ENCODE measurements at places on chromosomes 1 and 21. TPM values are rescaled to one million over a fixed set of nuclear protein-coding genes. Genes with fewer than 3 reads are reported as not detected.

The HES3 gene
- polyA plus RNA-seq: not detected

The SERTAD4 gene
- not detected for polyA plus RNA-seq

The BEND5 gene
- 38.1 TPM for polyA plus RNA-seq

The ZBTB40 gene
- polyA plus RNA-seq: 3.8 TPM

The GNPAT gene
- polyA plus RNA-seq: 42.0 TPM

- peaks cover 26% of the 10 kb centered on the region for H3K27me3 ChIP-seq
- no peak overlapping the region for H3K27ac ChIP-seq
- no peak for DNase-seq
- H3K36me3 ChIP-seq: no peaks in the 10 kb centered on the region
- H3K4me1 ChIP-seq: no peaks in the 10 kb centered on the region
Measured at GRCh38 chr1:21539933-21540332, 30.7 kb downstream of the ALPL start.

DNA sequence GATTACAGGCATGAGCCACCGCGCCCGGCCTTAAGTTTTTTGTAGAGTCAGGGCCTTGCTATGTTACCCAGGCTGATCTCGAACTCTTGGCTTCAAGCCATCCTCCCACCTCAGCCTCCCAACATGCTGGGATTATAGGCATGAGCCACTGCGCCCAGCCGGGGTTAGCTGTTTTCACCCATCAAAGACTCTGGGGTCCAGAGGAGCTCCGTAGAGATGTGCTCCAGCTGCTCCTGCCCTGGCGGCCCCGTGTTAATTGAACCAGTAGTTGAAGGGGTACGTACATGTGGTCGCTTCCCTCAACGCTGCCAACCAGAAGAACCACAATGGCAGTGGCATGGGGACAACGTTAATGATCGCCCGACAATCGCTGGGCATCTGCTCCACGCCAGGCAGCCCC is 72.0 kb downstream of the NPHP4 start:
- no peak overlapping the region for H3K27ac ChIP-seq
- DNase-seq: no peak
- H3K27me3 ChIP-seq: no peaks in the 10 kb centered on the region
- H3K4me3 ChIP-seq: no peak overlapping the region
- H3K4me1 ChIP-seq: peaks cover 6% of the 10 kb centered on the region
- peaks cover 10% of the 10 kb centered on the region for H3K36me3 ChIP-seq

DNA sequence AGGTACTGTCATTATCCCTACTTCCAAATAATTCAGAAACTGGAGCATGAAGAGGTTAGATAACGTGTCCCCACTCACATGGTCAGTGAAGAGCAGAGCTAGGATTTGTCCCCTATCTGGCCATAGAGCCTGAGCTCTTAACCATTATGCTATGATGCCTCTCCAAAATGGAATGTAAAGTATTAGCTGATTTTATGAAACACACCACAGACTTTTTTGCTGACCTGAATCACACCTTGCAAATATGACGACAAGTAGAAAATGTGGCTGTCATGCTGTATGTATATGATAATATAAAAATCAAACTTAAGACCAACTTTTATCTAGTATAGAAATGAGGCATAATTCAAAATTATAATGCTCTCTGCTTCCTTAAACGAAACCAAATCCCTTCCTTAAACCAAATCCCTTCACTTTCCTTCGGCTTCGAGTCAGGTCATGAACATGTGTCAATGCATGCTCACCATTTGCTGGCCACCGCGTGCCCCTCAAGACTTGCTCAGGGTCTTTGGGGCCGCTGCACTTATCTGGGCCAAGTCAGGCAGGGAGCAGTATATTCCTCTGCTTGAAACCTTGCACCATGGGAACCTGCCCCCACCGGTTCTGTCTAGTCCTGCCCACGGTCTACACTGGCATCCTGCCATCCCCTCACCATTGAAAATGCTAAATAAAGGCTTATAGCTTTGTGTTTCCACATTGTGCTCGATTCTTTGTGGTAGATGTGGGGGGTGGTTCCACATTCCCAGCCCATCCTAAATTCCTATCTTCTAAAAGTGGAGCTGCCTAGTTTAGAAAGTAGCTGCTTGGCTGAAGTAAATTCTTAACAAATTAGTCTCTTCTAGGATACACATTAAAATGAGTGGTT is 1.6 kb upstream of the TMCC2 start:
- no peak for DNase-seq
- no peak overlapping the region for H3K4me3 ChIP-seq
- H3K36me3 ChIP-seq: no peaks in the 10 kb centered on the region
- H3K27me3 ChIP-seq: peaks cover 28% of the 10 kb centered on the region

DNA sequence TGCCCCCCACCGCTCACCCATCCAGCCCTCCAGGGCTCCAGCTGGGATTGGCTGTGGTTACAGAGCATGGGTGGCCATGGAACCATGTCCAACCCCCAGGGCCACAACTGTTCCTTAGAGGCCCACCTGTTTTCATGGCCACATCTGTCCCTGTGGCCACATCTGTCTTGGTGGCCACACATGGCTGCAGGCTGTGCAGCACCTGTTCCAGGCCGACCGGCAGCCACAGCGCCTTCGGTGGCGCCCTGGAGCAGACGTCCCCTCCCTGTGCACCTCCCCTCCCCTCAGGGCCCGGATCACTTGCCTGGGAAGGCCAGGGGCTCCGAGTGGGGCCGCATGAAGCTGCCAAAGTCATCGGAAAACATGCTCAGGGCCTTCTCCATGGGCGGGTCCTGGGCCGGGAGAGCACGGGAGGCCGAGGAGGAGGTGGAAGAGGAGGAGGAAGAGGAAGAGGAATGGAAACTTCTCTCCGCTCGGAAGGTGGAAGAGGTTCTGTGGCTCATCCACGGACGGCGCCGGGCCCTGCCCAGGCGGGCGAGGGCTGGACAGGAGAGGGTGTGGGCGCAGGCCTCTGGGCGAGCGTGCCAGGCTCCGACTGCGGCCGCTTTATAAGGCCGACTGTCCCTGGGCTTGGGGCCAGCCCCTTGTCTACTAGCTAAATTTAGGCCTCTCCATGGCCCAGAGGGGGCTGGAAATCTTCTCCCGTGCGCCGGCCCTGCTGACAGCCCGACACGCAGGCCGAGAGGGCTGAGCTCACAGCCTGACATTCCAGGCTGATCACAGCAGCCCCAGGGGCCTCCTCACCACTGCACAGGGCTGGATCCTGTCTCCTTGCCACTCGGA is at the start of gene HSPB7:
Gene HSPB7 (minus strand): TSS at position 583 of the 843 bp plus-strand sequence. CDS start 80 bp downstream, at position 503.
- H3K4me3 ChIP-seq: no peak within 1 kb of the TSS
- no peak for DNase-seq
- peaks cover 15% of the 10 kb centered on the region for H3K27me3 ChIP-seq
- no peak within 1 kb of the TSS for H3K27ac ChIP-seq
- H3K4me1 ChIP-seq: peaks cover 19% of the 10 kb centered on the region
- no peaks in the 10 kb centered on the region for H3K36me3 ChIP-seq

- H3K4me1 ChIP-seq: peaks cover 16% of the 10 kb centered on the region
- H3K4me3 ChIP-seq: peak overlapping the region; percentile 94
- peak overlapping the region; percentile 91 for H3K27ac ChIP-seq
- H3K27me3 ChIP-seq: peaks cover 18% of the 10 kb centered on the region
- peak; percentile 83 for DNase-seq
Measured at GRCh38 chr1:182616130-182617013, 12.2 kb upstream of the RGS16 start.

DNA sequence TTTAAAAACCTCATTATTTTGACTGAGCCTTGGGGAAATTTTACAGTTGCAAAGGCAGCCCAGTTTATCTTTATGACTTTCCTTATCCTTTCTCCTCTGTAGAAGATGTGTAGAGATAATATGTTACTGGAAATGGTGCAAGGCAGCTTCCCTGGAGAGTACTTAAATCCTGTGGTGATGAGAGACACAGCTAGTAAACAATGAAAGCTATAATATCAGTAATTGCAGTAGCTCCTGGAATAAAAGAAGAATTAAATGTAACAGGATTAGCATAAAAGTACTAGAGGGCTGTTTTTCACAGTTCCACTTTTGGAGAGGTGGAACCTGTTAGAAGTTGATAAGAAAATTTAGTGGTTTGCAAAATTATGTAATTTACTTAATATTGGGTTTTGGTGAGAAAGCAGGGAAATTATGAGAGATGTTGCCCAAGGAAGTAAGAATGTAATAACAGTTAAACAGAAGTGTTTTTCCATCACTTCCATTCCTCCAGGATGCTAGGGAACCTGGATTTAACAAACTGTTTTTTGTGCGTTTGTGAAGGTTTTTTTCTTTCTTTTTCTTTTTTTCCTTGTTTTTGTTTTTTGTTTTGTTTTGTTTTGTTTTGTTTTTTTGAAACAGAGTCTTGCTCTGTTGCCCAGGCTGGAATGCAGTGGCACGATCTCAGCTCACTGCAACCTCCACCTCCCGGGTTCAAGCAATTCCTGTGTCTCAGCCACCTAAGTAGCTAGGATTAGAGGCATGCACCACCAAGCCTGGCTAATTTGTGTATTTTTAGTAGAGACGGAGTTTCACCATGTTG is 15.7 kb upstream of the EDEM3 start:
- no peak overlapping the region for H3K4me3 ChIP-seq
- no peak overlapping the region for H3K27ac ChIP-seq
- H3K36me3 ChIP-seq: no peaks in the 10 kb centered on the region
- no peaks in the 10 kb centered on the region for H3K4me1 ChIP-seq
- DNase-seq: no peak

DNA sequence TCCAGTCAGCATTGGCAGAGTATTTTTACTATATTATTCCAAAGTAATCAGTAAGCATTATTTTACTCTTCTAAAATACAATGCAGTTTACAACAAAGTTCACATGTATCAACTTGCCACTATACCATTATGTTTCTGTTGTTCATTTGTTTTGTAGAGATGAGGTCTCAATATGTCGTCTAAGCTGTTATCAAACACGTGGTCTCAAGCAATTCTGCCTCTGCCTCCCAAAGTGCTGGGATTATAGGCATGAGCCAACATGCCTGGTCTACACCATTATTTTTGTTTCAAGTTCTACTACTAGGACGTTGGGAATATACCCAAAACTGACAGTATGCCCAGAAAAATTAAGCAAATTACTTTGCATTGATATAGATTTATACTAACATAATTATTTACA is 19.8 kb downstream of the FAF1 start:
- DNase-seq: no peak
- H3K36me3 ChIP-seq: no peaks in the 10 kb centered on the region
- H3K4me1 ChIP-seq: peaks cover 20% of the 10 kb centered on the region
- no peaks in the 10 kb centered on the region for H3K27me3 ChIP-seq
- no peak overlapping the region for H3K27ac ChIP-seq

DNA sequence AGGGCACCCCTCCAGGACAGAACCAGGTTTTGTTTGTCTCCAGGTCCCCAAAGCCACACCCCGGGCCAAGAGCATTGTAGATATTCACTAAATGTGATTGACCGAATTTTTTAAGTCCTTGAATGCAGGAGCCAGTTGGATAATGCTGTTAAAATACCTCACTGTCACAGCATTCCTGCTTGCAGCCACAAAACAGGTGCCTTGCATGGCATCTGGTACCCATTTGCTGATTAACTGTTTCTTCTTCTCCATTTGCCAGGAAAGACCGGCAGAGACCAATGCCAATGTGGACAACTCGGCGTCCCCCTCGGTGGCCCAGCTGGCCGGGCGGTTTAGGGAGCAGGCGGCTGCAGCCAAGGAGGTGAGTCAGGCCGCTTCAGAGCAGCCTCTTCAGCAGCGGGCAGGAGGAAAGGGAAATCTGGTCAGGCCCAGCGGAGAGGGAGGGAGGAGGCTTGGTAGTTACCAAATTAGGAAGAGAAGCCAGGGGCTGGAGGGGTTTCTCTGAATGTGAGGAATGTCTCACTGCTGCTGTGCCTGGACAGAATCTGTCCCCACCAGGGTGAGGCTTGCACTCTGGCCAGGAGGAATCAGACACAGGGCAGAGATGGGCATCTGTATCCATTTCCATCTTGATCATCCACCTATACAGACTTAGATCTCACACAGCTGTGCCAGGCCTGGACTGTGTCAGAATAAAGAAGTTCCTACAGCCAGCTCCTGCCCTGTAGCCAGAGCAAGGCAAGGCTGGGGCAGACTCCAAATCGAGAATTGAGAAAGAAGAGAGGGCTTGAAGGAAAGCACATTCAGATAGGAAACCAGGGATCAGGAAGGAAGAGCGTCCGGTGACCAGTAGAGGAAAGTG is 37.9 kb upstream of the MPZL1 start:
- H3K36me3 ChIP-seq: peaks cover 17% of the 10 kb centered on the region
- no peak overlapping the region for H3K4me3 ChIP-seq
- H3K4me1 ChIP-seq: peaks cover 62% of the 10 kb centered on the region
- no peak for DNase-seq

All from naive B cell (primary cell).